ENCODE measurements at places on chromosomes 5 and 9. TPM values are rescaled to one million over a fixed set of nuclear protein-coding genes. Genes with fewer than 3 reads are reported as not detected.
A peak's percentile ranks its signal among the peaks of the same experiment; 100 is the strongest.

SMAD5 gene
- total RNA-seq: 16.2 TPM

SLC34A1 gene
- total RNA-seq: 0.23 TPM

TXNDC8 gene
- not detected for total RNA-seq

FOXD4L3 gene
- total RNA-seq: 0.08 TPM

- no peaks in the 10 kb centered on the region for H3K27me3 ChIP-seq
- no peaks in the 10 kb centered on the region for H3K36me3 ChIP-seq
- no peak overlapping the region for H3K4me3 ChIP-seq
- no peak for DNase-seq
- no peaks in the 10 kb centered on the region for H3K4me1 ChIP-seq
Observed at GRCh38 chr5:162672061-162672460, 604.5 kb downstream of the GABRG2 start.

- H3K4me3 ChIP-seq: no peak overlapping the region
- no peaks in the 10 kb centered on the region for H3K4me1 ChIP-seq
- H3K27me3 ChIP-seq: no peaks in the 10 kb centered on the region
- no peaks in the 10 kb centered on the region for H3K36me3 ChIP-seq
Observed at GRCh38 chr5:143527808-143528207, 124.3 kb upstream of the NR3C1 start.

GRCh38 chr5:150303070-150303615 is 438 bp upstream of the ARSI start:
- no peak overlapping the region for H3K4me3 ChIP-seq
- peaks cover 6% of the 10 kb centered on the region for H3K4me1 ChIP-seq
- H3K27ac ChIP-seq: peak overlapping the region; percentile 5
- no peaks in the 10 kb centered on the region for H3K27me3 ChIP-seq
- H3K36me3 ChIP-seq: no peaks in the 10 kb centered on the region

DNA sequence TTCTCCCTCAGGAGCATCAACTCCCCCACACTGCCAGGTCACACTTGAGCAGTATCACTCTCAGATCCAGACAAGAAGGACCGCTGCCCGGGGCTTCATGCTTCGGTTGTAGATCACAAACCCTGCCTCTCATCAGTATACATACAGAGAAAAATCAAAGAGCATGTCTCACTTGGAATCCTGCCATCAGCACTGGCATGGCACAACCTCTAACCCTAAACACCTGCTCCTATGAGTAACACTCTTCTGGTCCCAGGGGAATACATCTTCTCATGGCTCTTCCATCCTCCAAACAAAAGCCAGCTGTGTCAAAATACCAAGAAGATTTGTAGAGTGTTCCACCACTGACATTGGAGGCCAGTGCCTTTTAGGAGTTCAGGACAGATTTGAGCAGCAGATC is 84.8 kb upstream of the MIER3 start:
- no peak for DNase-seq
- no peaks in the 10 kb centered on the region for H3K36me3 ChIP-seq
- no peaks in the 10 kb centered on the region for H3K4me1 ChIP-seq
- no peak overlapping the region for H3K4me3 ChIP-seq

- H3K36me3 ChIP-seq: no peaks in the 10 kb centered on the region
- H3K4me1 ChIP-seq: no peaks in the 10 kb centered on the region
- DNase-seq: no peak
- no peaks in the 10 kb centered on the region for H3K27me3 ChIP-seq
- no peak overlapping the region for H3K4me3 ChIP-seq
Observed at GRCh38 chr9:16622541-16622940, 247.9 kb downstream of the BNC2 start.

DNA sequence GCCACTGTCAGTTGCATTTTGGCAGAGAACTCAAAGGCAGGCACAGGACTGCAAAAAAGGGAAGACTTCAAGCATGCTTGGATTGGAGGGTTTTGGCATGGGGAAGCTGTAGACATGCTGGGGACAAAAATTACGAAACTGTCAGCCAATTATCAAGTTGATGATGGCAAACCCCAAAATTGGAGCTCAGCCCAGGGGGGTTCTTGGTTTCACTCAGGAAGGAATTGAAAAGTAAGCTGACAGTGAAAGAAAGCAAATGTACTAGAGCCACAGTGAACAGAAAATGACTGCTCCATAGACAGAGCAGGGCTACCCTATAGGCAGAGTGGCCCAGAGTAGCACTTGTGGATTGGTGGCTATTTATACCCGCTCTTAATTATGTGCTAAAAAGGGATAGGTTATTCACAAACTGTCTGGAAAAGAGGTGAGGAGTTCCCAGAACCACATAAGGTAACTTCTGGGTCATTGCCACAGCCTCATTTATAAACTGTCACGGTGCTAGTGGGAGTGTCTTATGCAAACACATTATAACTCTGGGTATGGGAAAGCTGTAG is 14.6 kb upstream of the CFAP95 start:
- no peak for DNase-seq
- no peaks in the 10 kb centered on the region for H3K4me1 ChIP-seq
- no peaks in the 10 kb centered on the region for H3K27me3 ChIP-seq
- H3K27ac ChIP-seq: no peak overlapping the region

- no peak for DNase-seq
- H3K27me3 ChIP-seq: no peaks in the 10 kb centered on the region
- H3K4me1 ChIP-seq: peaks cover 29% of the 10 kb centered on the region
- no peak overlapping the region for H3K4me3 ChIP-seq
- peak overlapping the region; percentile 88 for H3K27ac ChIP-seq
Observed at GRCh38 chr5:140106101-140106500, 7.8 kb upstream of the PURA start.

DNA sequence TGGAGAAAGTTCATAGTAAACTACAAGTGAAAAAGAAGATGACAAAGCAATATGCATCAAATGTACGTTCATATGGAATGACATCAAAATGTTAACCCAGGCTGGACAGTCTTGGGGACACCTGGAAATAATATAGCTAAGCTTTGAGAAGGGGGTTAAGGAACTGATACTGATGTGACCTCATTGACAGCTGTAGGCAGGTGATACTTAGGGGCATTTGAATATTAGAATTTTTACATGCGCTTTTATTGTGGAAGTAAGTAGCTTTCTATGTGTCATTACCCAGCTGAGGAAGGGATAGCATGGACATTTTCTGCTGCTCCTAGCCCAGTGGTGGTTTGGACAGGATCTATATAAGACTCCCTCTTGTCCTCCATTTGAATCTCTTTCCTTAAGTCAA is 299.7 kb downstream of the CWC27 start:
- H3K4me1 ChIP-seq: no peaks in the 10 kb centered on the region
- no peak overlapping the region for H3K27ac ChIP-seq
- no peak overlapping the region for H3K4me3 ChIP-seq
- no peaks in the 10 kb centered on the region for H3K36me3 ChIP-seq
- H3K27me3 ChIP-seq: no peaks in the 10 kb centered on the region

- peaks cover 56% of the 10 kb centered on the region for H3K4me1 ChIP-seq
- no peak for DNase-seq
- H3K36me3 ChIP-seq: peaks cover 10% of the 10 kb centered on the region
- no peak overlapping the region for H3K27ac ChIP-seq
Observed at GRCh38 chr9:34372467-34373011, 4.2 kb downstream of the MYORG start.

DNA sequence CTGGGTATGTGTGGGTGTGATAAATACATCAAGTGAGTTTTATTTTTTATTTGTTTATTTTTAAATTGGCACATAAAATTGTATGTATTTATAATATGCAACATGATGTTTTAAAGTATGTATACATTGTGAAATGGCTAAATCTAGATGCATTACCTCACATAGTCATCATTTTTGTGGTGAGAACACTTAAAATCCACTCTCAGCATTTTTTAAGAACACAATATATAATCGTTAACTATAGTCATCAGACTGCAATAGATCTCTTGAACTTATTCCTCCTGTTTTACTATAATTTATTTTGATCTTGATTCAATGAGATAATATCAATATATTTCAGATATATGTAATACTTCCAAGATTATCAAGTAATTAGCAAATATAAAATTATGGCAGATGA is 93.9 kb upstream of the ALDH1A1 start:
- H3K4me1 ChIP-seq: peaks cover 4% of the 10 kb centered on the region
- DNase-seq: no peak
- no peaks in the 10 kb centered on the region for H3K27me3 ChIP-seq
- H3K36me3 ChIP-seq: no peaks in the 10 kb centered on the region
- H3K27ac ChIP-seq: no peak overlapping the region
- H3K4me3 ChIP-seq: no peak overlapping the region

DNA sequence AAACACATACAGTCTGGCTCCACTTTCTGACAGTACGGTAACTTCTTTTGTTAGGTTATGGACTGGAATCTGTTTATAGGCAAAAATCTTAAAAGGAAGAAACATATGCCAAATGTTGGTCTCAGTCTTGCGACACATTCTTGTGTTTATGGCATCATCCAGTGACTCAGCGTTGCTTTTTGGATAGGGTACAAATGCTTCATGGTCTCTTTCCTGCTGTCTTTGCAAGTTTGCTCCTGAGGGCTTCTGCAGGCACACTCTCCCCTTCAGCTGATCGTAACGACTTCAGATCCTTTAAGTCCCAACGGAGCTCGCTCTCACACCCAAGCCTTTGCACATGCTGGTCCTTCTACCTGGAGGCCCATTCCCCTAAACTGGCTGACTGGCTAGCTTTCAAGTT is 23.6 kb upstream of the TNFSF8 start:
- no peaks in the 10 kb centered on the region for H3K36me3 ChIP-seq
- H3K4me3 ChIP-seq: no peak overlapping the region
- H3K27me3 ChIP-seq: no peaks in the 10 kb centered on the region

- H3K4me1 ChIP-seq: peaks cover 7% of the 10 kb centered on the region
- DNase-seq: peak; percentile 8
- no peak overlapping the region for H3K27ac ChIP-seq
- no peaks in the 10 kb centered on the region for H3K27me3 ChIP-seq
Observed at GRCh38 chr5:133508845-133509741, 103.2 kb downstream of the FSTL4 start.

DNA sequence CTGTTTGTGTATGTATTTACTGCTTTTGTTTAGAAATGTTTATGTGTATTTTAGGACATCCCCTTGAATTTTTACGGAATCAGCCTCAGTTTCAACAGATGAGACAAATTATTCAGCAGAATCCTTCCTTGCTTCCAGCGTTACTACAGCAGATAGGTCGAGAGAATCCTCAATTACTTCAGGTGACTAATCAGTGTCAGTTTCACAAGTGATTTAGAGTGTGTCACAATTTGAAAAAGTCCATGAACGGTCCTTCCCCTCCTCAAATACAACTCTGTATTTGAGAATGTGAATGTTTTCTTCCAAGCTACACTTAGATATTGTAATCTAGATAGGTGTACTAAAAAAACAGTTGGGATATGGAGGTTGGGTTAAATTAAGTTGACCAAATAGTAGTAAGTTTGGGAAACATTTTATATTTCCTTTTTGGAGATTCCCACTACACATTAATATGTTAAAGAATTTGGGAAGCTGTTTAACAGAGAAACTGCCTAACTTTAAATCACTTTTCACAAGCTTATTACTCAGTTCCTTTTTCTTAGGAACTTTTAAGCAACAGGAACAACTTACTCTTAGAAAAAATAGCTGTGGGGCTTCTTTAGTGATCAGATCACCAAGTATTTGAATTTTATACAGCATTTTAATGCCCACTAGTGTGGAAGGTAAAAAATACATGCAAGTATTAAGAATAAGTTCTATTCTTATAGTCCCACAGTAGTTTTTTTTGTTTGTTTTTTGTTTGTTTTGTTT is 40.9 kb downstream of the RAD23B start:
- H3K36me3 ChIP-seq: peaks cover 8% of the 10 kb centered on the region
- DNase-seq: no peak
- no peak overlapping the region for H3K27ac ChIP-seq
- no peaks in the 10 kb centered on the region for H3K27me3 ChIP-seq
- peaks cover 2% of the 10 kb centered on the region for H3K4me1 ChIP-seq

- peaks cover 2% of the 10 kb centered on the region for H3K27me3 ChIP-seq
- peak overlapping the region; percentile 32 for H3K4me3 ChIP-seq
- no peak for DNase-seq
- H3K4me1 ChIP-seq: peaks cover 7% of the 10 kb centered on the region
- no peak overlapping the region for H3K27ac ChIP-seq
- H3K36me3 ChIP-seq: no peaks in the 10 kb centered on the region
Observed at GRCh38 chr5:134070725-134071613, 43.5 kb upstream of the TCF7 start.

- H3K27ac ChIP-seq: no peak overlapping the region
- peaks cover 5% of the 10 kb centered on the region for H3K4me1 ChIP-seq
- no peak overlapping the region for H3K4me3 ChIP-seq
- DNase-seq: no peak
- H3K27me3 ChIP-seq: no peaks in the 10 kb centered on the region
- H3K36me3 ChIP-seq: no peaks in the 10 kb centered on the region
Observed at GRCh38 chr9:69118656-69119055, 55.4 kb upstream of the TJP2 start.

GRCh38 chr5:89573345-89573744 is 690.4 kb upstream of the MEF2C start:
- H3K27me3 ChIP-seq: no peaks in the 10 kb centered on the region
- H3K4me1 ChIP-seq: no peaks in the 10 kb centered on the region
- no peak overlapping the region for H3K4me3 ChIP-seq
- no peak for DNase-seq
- no peaks in the 10 kb centered on the region for H3K36me3 ChIP-seq

DNA sequence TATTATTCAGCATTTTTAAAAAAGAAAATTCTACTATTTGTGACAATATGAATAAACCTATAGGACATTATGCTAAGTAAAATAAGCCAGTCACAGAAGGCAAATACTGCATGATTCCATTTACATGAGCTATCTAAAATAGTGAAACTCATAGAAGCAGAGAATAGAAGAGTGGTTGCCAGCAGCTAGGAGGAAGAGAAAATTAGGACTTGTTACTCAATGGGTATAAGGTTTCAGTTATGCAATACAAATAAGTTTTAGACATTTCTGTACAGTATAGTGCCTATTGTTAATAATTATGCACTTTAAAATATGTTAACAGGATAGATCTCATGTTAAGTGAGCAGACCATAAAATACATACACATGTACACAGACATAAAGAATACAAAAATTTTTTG is 73.8 kb upstream of the SPINK5 start:
- H3K27ac ChIP-seq: no peak overlapping the region
- H3K4me1 ChIP-seq: peaks cover 12% of the 10 kb centered on the region
- no peak for DNase-seq

GRCh38 chr9:126606483-126606870 is 7.3 kb upstream of the LMX1B start:
- H3K4me3 ChIP-seq: no peak overlapping the region
- no peak for DNase-seq
- no peaks in the 10 kb centered on the region for H3K36me3 ChIP-seq
- no peak overlapping the region for H3K27ac ChIP-seq
- H3K27me3 ChIP-seq: peaks cover 11% of the 10 kb centered on the region
